Thyroid gland (tissue), 4 donors: ENCODE measurements at places on chromosomes 2 and 18.

DNA sequence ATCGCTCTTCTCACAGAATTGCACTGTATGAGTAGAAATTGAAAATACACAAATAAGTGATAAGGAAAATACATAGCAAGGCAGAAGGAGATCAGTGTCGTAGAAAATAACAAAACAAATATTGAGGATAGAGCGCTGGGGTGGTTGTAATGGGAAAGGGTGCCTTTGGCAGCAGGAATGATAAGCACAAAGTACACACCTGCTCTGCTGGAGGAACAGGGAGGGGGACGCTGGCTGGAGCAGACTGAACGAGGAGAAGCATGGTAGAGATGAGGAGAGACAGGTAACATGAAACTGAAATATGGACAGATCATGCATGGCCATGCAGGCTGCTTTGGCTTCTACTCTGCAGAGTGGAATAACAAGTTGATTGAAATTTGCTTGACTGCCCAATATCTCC, 181.2 kb upstream of the FSHR start:
- DNase-seq = no peak

DNA sequence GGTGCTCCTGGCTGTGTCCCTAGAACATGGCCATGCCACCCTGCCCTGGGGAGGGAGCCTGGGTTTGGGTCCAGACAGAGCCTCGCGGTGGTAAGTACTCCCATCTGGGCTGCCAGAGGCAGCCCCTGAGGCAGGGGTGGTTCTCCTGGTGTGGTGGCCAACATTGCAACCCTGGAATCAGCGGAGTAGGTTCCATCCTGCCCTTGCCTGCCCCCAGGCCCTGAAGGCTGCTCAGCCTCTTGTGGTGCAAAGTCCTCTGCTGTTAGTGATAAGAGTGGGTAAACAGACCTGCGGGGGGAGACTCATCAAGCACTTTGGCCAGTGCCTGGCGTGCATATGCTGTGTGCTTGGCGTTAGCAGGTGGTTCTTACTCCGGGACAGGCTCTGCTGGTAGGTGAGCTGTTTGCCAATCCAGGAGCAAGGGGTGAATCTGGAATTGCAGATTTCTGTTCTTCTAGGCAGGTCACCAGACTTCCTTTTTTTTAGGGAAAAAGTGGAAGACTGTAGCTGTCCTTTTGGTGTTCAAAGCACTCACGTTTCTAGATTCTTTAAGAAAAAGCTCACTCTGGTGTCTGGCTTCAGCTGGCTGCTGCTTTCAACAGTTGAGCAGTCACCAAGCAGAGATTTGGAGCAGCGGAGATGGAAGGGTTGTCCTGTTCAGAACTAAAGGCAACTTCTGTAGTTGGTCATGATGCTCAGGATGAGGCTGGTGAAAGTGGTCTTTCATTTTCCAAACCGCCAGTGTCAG, 3.2 kb downstream of the CNNM3 start:
- no peak for DNase-seq

GRCh38 chr2:67581751-67582150, 184.6 kb downstream of the ETAA1 start:
- no peak for DNase-seq

DNA sequence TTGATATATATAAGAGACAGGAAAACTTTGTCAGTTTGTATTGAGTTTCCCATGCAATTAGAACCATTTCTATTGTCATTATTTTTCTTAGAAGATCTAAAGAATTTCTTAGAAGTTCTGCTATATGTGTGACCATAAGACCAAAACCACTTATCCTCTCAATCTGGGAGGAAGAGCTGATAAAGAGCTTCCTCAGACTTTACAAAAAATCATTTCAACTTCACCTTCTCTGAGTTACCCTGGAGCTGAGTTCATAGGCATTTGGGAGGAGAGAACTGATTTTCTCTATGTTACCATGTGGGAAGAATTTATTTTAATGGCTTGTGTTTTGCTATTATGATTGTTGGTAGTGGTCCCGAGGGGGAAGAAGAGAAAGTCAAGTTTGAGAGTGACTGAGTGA, 329.3 kb downstream of the GPD2 start:
- DNase-seq = no peak

GRCh38 chr2:157526070-157526469, 82.2 kb upstream of the CYTIP start:
- no peak for DNase-seq

- no peak for DNase-seq
These were observed 430.4 kb downstream of the LPIN1 start for GRCh38 chr2:12176623-12177454.

DNA sequence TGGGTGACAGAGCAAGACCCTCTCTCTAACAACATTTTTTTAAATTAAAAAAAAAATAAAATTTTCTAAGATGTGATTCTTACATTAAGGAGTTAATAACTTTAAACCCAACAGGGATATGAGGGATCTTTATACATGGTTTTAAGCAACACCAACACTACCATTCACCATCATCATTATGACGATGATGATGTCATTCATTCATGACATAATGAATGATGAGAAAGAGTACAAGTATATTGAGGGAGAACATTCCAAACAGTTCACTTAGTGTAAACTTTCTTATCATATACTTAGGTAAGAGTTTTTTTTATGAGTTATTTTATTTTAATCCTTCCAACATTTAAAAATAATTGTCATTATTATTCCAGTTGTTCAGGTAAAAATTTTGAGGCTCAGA, 863.3 kb downstream of the DPP10 start:
- DNase-seq = no peak

DNA sequence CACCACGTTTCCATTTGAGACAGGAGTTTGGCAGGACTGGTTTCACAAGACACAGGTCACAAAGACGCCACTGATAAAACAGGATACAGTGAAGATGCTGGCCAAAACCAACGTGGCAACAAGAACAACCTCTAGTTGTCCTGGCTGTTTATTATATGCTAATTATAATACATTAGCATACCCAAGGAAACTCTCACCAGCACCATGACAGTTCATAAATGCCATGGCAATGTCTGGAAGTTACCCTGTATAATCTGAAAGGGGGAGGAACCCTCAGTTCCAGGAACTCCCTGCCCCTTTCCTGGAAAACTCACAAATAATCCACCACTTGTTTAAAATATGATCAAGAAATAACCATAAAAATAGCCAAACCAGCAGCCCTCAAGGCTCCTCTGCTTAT, 148.3 kb downstream of the RBM43 start:
- DNase-seq = no peak

DNA sequence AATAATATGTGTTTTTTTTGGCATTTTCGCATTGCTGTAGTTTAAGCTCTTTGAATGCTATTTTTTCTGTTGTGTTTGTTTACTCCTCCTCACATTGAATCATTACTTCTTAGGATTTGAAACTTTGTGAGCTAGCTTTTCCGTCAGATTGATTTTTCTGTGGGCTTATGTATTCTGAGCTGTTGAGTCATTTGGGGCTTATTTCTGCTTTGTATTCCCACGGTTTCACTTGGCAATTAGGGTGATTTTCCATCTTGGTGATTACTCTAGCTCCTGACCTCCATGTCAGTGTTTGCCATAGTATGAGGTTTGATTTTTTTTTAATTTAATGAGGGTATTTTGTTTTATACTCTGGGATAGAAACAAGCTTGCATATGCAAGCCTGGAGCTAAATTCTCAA, 200.0 kb downstream of the CCDC102B start:
- DNase-seq = no peak

GRCh38 chr18:3122851-3123250, 96.9 kb downstream of the MYOM1 start:
- no peak for DNase-seq

GRCh38 chr2:214899751-214900150, 90.3 kb upstream of the BARD1 start:
- no peak for DNase-seq

- no peak for DNase-seq
These were observed 5.5 kb upstream of the TEX51 start for GRCh38 chr2:126893153-126893552.

DNA sequence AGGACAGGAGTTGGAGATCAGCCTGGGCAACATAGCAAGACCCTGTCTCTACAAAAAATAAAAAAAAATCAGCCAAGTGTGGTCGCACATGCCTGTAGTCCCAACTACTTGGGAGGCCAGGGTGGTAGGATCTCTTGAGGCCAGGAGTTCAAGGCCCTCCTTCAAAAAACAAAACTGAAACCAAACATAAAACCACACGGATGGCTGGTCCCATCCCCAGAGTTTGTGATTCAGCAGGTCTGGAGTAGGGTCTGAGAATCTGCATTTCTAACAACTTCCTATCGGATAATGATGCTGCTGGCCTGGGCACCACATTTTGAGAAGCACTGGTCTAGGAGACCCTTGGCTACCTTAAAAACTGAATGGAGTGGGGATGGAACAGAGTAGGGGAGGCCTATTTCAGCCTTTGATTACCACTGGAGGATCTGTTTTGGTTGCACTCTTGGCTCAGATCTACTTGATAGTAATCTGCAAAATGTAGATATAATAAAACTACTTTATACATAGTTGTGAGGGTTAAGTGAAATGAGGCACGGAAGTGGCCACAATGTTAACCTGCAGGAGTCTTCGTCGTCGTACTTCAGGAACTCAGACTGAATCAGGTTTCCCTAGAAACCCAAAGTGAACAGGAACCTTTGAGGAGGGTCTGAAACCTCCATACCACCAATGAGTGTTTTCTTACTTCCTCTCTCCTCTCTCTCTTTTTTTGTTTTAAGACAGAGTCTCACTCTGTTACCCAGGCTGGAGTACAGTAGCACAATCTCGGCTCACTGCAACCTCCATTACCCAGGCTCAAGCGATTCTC, 25.5 kb upstream of the NFE2L2 start:
- no peak for DNase-seq
